ENCODE measurements at places on chromosomes 6 and 20.

GRCh38 chr6:91719414-91719813 is 1132.5 kb upstream of the MAP3K7 start:
- DNase-seq, result no peak

DNA sequence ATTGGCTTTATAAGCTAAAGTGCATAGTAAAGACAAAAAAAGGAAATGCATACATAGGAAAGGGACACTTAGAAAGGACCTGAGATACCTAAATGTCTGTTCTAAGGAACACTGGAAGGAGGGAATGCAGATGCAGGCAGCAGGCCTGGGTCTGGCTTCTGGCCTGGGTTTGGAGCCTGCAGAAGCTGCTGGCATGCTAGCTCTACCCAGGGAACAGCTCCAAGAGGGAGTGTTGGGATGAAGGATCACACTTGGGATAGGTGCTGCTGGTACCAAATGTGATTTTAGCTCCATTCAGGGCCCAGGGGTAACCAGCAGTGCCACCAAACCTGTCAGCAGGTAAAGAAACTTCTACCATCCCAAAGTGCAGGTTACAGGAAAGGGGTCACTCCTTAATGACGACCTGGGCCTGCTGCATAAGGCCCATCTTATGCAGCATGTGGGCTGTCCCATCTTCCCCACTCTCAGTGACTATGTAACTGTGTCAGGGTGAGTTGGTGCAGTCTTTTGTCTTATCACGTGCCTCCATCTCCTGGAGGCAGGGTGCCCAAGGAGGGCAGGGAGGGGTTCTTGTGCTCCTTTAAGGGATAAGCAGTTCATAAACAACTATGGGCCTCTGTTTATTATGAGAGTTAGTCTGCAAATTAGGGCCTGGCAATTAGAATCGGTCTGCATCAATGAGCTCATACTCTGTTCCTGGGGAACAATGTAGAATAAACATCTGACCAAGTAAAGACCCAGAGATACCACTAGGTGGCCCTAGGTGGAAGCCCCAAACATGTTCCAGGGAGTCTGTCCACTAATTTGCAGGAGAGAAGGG is 26.9 kb downstream of the DDX27 start:
- DNase-seq, result no peak

GRCh38 chr6:80771941-80772340 is 665.5 kb downstream of the BCKDHB start:
- no peak for DNase-seq

DNA sequence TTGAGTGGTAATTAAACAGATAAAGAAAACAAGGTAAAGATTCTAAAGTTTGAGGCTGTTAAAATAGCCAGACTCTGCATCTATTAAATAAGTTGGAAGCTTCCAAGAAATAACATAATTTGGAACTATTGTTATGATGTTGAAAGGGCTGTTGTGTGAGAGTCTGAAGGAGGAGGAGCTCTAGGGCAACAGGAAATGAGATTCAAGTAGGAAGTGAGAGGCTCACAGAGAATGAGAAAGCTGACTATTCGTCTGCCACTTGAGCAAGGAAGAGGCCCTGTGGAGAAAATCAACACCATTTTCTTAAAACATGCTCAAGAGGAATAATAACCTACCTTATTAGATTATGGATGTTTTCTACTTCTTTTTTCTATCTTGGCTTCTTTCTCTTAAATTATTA is 185.2 kb downstream of the SLC24A3 start:
- DNase-seq, result no peak

DNA sequence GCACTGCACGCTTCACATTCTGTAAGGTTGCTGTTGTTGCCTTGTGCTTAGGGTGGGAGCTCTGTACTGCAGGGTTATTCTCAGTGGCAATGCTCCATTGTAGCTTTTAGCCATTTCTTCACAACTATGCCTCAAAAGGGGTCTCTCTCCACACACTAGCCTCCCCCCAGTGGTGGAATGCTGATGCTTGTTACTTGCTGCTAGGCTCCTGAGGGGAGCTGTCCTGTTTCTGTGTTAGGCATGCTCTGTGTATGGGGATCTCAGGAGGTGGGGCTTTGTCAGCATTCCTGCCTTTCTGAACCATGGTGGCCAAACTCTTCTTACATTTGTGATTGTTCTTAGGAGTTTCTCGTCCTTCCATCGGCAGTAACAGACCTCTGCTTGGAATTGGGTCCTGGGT is 18.8 kb downstream of the TMEM170B start:
- DNase-seq, result no peak

GRCh38 chr20:48463916-48464315 is 363.9 kb downstream of the PREX1 start:
- no peak for DNase-seq

DNA sequence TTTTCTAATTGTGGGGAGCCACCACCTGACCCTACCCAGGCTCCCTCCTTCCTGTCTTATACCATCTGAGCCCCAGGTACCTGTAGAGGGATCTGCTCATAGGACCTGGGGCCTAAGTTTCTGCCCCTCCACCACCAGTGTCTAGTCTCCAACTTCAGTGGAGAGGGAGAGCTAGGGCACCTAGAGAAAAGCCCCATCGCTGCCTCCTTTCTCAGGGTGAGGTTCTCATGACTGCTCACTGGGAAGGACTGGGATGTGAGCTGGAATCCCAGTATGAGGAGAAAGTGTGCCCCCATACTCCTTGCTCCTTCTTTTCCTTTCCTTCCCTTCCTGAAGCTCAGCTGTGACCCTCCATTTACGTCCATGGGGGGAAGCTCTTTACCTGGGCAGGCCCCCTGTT is 231.6 kb downstream of the LRFN2 start:
- DNase-seq, result no peak

DNA sequence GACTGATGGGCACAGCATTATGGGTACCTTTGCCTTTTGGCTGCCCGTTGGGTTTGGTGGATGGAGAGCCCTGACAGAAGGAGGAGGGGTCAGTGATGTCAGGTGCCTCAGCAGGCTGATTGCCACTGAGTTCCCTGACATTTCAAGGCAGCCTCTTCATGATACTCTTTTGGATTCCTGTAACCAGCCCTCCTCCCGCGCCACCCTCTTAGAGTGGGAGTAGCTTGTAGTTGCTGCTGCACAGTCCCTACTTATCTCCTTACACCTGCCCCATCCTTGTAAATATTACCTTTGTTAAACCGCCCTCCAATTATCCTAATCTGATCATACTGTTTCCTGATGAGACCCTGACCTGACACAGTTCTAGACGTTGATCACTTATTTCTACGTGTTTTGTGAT is 140.0 kb downstream of the CFAP61 start:
- DNase-seq, result no peak

- no peak for DNase-seq
Observed at GRCh38 chr20:62363920-62364851, 2.9 kb downstream of the LAMA5 start.

DNA sequence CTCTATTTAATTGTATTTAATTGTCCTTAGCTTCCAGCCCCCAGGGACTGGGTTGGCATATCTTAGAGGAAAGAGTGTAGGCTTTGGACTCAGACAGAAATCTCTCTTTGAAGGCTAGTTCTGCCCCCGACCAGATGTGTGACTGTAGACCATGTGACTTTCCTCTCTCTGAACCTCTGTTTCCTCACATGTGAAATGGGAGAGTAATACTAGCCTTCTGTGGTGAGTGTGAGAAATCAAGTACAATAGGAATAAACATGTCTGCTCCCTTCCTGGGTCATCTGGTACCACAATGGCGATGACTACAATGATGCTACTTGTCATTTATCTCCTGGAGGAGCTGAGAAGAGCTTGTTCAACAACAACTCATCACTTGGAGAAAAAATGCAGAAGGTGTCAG is 179.9 kb downstream of the LRFN2 start:
- DNase-seq, result no peak

- DNase-seq, result no peak
Observed at GRCh38 chr6:7150381-7151064, 42.8 kb downstream of the RREB1 start.

DNA sequence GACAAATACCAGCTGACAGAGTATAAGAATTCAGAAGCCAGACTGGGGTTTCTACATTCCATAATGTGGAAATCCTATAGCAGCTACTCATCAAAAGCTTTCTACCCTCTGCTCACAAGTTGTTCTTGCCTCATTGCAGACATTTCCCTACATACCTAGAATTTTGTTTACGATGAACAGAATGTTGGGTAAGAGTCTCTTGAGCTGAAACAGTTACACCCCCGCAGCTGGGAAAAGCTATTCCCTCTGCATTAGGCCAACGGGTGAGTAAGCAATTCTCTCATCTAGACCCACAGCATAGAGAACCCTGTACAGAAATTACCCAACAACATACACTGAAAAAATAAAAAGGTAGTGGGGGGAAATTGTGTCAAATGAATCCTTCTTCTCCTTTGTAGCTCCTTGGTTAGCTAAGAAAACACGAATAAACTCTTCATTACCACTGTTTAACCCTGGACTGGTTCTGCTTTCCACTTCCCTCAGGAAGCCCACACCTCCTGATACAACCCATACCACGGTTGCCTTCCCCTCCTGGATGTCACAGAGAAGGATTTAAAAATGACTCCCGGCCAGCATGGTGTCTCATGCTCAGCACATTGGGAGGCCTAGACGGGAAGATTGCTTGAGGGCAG is 215.0 kb upstream of the SHLD1 start:
- no peak for DNase-seq

DNA sequence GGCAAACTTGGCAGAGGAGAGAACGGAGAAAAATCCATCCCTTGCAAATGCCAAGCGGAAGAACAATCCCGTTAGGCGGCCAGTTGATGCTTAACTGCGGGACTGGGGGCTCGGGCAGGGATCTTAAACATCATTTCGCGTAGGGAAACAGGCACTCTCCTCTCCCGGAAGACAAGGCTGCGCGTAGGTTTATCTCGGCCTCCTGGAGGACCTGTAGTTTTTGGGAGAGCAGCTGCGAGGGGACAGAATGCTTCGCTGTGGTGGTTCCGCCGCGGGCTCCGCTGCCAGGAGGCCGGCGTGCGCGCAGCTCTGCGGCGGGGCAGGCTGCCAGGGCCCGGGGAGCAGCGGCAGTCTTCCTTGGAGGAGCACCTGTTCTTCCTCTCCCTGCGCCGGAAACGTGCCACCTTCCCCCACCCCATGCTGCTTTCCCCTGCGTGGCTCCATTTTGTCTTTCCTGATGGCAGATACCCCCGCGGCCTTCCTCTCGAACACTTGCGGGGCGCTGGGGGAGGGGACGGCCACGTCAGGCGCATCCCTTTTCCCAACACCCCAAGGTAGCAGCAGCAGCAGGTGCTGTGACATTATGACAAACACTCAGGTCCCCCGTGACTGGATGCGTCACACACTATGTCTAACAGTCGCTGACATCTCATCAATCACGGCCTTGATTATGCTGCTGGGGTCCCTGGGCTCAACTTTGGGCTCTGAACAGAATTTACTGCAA is 230.7 kb upstream of the BTBD3 start:
- DNase-seq, result no peak

- no peak for DNase-seq
Observed at GRCh38 chr6:41367700-41368099, 32.3 kb downstream of the NCR2 start.

GRCh38 chr6:152905551-152906299 is 77.1 kb downstream of the FBXO5 start:
- no peak for DNase-seq

DNA sequence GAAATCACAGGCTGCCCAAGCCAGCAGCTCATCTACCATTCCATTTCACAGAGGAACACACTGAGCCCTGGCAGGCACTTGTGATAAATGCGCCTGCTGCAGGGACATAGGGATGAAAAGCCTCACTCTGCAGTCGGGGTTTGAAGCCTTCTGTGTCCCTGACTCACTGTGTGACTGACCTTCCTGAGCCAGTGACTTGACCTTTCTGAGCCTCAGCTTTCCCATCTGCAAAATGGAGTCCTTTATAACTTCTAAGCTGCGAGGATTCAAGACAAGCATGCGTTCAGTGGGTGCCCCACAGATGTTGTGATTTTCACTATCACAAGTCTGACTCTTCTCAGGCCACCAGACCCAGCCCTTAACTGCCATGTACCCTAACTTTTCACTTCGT is 5.5 kb downstream of the TGM2 start:
- DNase-seq, result no peak

DNA sequence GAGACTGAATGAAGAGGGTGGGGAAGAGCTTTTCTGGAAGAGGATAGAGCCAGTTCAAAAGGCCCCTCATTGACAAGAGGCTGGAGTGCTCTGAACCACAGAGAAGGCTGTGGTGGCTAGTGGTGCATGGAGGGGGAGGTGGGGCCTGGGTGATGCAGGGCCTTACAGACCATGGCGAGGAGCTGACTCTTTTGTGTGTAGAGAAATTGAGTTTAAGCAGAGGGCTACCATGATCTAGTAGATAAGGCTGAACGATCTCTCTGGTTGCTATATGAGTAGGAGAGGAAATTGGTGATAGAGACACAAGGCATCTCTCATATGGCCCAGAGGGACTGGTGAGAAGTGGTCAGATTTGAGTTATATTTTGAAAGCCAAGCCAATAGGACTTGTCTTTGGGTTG is 137.6 kb downstream of the UST start:
- no peak for DNase-seq

DNA sequence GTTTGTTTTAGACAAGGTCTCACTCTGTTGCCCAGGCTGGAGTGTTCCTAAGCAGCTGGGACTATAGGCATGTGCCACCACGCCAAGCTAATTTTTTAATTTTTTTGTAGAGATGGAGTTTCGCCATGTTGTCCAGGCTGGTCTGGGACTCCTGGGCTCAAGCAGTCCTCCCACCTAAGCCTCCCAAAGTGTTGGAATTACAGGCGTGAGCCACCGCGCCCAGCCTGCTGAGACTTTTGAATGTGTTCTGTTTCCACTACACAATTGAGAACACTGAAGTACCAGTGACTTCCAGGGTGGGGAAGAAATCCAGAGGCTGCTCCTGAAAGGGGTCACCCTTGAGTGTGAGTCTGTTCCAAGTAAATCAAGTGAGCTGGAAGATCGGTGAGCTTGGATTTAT is 81.3 kb upstream of the ARMC2 start:
- no peak for DNase-seq

- no peak for DNase-seq
Observed at GRCh38 chr6:160692369-160692959, 9.6 kb upstream of the PLG start.

- DNase-seq, result no peak
Observed at GRCh38 chr20:12453711-12454110, 536.0 kb downstream of the BTBD3 start.

- DNase-seq, result no peak
Observed at GRCh38 chr6:70894001-70894400, 62.9 kb downstream of the B3GAT2 start.

GRCh38 chr6:136470044-136470443 is 80.2 kb downstream of the MAP7 start:
- no peak for DNase-seq

GRCh38 chr20:12265662-12266061 is 348.0 kb downstream of the BTBD3 start:
- DNase-seq, result no peak

GRCh38 chr20:49353348-49353747 is 75.5 kb upstream of the ZNFX1 start:
- no peak for DNase-seq

- DNase-seq, result no peak
Observed at GRCh38 chr6:149445095-149445466, 39.7 kb downstream of the ZC3H12D start.

DNA sequence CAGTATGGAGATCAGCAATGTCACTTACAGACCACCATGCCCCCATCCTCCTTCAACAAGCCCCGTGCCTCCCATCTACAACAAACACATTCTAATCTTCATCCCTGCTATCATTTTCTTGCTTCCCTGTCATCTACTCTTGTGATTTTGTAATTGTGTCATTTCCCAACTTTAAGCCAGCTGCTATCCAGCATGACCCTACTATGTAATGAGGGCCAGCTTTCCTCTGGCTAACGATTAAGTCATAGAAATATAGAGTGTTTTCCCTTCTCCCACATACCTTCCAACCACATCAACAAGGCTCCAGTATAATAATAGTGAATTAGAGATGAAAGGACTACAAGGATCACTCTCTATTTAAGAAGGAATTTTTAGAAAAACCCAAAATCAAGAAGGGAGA is 607.0 kb downstream of the TENT5A start:
- DNase-seq, result no peak
